Cortex of kidney (tissue), 1 donor: ENCODE measurements at places on chromosomes 2 and 18.

- DNase-seq: no peak
Measured at GRCh38 chr2:102112692-102113665, 29.6 kb upstream of the IL1R1 start.

- no peak for DNase-seq
Measured at GRCh38 chr2:120522151-120522751, 176.3 kb downstream of the INHBB start.

DNA sequence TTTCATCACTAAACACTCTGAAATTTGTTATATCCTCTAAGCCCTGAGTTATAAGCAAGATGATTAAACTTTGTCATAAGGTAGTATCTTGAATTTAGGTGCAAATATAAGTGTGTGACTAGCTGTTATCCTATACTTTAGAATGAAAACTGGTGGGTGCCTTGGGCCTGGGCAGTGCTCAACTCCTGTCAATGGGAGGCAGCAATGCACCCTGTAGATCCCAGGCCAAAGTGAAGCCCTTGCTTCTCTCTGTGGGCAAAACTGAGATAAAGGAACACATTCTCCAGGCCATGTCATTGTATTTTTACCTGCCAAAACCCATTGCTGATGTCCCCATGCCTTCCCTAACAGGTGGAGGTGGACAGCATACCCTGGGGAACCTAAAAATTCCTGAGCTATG, 525.2 kb downstream of the TNS1 start:
- DNase-seq: no peak

DNA sequence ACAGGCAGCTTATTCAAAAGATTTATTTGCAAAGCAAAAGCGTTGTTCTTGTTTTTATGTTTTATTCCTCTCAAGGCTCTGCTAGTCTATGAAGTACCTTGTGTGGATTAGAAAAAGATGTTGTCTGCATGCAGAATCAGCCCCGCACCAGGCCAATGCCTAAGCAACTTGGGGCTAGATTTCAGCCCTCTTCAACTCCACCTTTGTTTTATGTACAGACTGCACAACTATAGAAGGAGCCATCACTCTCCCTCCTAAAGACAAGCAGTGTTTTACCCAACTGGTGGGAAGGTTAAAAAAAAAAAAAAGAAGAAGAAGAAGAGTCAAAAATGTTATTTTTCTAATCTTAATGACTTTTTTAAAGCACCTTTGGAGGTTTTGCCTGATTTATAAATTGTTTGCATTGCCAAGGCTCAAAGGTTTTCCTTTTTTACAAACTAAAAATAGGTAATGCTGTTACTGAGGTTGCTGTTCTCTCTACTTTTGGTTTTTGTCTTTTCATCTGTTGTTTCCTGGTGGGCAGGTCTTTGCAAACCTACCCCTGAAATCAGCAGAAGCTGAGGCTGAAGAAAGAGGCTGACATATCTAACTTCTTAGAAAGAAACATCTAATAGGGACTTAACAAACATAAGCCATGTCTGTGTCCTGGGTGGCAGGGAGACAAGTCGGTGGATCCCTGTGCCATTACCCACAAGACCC, 164.0 kb downstream of the SLC39A10 start:
- no peak for DNase-seq

DNA sequence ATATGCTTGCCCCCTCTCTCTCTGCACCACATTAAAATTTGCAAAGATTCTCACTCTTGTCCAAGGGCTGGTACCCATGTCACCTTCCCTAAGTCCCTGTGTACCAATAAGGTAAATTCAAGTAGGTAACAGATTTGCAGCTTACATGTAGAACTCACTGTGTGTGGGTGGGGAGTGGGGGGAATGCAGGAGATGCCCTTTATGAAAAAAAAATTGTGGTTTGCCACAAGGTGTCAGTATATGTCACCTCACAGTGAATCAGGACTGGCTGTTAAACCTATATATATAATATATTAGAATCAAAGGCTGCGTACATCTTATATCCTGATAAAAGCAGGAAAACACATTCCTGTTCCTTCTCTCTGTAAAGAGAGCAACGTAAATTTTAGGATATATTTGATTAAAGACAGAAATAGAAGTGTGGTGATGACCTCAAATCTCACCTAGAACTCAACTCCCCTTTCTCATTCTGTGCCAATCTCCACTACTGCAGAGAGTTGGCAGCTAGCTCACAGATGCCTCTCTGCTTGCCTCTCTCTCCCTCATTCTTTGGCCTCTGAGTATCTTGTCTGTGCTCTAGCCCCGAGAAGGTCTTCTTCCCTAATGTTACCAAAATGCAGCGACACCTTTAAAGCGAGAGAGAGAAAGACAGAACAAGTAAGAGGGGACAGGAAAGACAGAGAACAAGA, 536 bp downstream of the XDH start:
- DNase-seq: no peak

DNA sequence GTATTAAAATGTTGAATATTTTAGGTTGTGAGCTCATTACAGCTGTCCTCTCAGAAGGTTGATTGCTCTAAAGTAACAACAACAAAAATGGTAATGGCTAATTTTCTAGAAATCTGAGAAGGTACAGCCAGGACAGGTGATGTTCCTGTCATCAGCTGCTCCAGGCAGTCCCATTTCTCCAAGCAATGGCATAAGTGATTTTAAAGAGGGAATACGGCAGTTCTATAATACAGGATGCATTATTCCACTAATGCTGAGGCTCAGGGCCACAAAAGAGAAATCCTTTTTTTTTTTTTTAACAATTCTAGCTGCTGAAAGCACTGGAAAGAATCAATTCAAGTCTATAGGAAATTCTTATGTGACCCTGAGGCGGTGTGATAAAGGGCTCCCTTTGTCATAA, 199.9 kb downstream of the PMAIP1 start:
- no peak for DNase-seq

DNA sequence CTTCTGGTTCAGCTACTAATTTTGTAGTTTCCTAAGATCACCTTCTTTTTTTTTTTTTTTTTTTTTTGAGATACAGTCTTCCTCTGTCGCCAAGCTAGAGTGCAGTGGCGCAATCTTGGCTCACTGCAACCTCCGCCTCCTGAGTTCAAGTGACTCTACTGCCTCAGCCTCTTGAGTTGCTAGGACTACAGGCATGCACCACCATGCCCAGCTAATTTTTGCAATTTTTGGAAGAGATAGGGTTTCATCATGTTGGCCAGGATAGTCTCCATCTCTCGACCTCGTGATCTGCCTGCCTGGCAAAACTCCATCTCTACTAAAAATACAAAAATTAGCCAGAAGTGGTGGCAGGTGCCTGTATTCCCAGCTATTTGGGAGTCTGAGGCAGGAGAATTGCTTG, 301.5 kb upstream of the TFPI start:
- no peak for DNase-seq

GRCh38 chr2:52269696-52270485, 1238.0 kb upstream of the NRXN1 start:
- no peak for DNase-seq

DNA sequence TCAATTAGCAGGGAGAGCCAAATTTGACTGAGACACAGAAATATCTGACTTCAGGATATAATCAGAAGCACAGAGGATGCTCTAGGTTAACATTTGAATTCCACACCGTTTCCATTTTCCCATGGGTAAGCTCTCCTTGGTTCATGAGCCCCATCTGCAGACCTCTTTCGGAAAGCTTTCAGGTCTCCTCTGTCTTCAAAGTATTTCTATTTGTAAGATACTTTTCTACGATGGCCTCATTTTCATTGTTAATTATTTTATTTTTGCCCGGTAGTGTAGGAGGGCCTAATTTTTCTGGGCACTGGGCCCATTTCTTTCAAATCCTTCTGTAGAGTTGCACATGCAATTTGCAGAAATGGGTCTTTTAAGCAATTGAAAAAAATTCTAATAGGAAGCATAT, 53.8 kb downstream of the LRPPRC start:
- DNase-seq: no peak

DNA sequence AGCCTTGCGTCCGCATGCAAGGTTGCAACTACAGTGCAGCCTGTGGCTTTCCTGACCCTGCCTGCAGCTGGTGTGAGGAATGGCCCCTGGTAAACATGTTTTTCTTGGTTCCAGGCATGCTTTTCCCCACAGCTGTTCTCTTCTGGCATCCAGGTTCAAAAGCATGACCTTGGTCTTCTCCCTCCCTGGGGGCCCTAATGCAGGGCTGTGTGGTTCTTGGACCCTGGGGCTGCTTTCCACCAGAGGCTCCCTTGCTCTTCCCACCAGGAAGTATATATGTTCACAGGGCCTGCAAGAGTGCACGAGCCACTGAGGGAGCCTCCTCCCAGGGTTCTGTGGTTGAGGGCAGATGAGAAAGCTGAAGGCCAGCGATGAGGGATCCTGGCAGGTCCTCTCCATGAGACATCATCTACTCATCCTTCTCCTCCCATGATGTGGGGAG, 125.9 kb downstream of the BCL2L11 start:
- no peak for DNase-seq

GRCh38 chr18:55764386-55764785, 176.4 kb upstream of the TCF4 start:
- no peak for DNase-seq

GRCh38 chr2:45813003-45813941, 161.8 kb downstream of the PRKCE start:
- no peak for DNase-seq

DNA sequence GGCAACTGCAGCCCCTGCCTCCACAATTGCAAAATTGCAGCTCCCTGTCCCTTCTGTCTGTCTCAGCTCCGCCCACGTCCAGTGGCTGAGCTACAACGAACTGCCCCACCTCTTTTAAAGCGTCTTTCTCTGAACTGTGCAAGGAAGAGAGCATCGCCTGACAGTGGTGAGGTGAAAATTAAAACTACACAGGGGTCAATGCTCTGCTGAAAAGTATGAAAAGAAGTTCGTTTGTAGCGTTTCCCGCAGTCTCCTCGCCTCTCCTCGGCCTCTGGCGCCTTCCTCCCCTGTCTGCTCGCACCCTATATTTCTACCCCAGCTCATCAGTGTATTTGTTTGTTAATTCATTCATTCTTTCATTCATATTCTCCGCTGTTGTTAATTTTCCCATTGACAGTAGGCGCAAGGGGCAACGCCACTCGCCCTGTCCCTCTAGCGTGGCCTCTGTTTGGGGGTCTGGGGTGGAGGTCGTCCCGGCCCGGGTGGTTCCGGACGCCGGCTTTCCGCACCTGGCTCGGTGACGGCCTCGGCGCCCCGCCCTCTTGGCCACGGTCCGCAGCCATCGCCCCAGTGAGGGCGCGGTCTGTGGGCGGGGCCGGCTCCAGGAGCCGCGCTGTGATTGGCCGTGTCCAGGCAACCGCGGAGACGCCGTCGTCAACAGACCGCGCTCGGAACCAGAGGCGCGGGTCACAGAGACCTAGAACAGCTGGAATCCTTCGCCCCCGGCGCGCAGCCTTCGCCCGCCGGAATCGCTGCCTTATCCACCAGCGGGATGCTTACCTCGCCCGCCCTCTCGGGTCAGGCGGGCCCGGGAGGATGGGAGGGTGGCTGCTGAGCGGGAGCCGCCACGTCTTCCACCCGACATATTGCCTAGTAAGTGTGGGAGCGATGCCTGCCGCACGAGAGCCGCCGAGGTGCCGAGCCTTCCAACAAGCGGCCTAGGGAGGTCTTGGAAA, at the start of gene VWA3B:
Gene VWA3B, plus strand, starts transcription at position 677 of the 956 bp plus-strand sequence. CDS start 5,926 bp downstream, outside the sequence.
- no peak for DNase-seq
